Suppressor macrophage treated with lipopolysaccharide for 4 hours (primary cell): ENCODE measurements at places on chromosomes 13 and 19.

GRCh38 chr19:45200568-45200967 lies 22.0 kb downstream of the BLOC1S3 start:
- peak; percentile 48 for DNase-seq

GRCh38 chr13:110799246-110800236 lies 86.0 kb downstream of the ING1 start:
- peak; percentile 22 for DNase-seq

GRCh38 chr19:35828692-35829301 lies 16.2 kb upstream of the PRODH2 start:
- peak; percentile 53 for DNase-seq

- no peak for DNase-seq
Observed at GRCh38 chr13:31725841-31726240, 13.5 kb upstream of the RXFP2 start.

DNA sequence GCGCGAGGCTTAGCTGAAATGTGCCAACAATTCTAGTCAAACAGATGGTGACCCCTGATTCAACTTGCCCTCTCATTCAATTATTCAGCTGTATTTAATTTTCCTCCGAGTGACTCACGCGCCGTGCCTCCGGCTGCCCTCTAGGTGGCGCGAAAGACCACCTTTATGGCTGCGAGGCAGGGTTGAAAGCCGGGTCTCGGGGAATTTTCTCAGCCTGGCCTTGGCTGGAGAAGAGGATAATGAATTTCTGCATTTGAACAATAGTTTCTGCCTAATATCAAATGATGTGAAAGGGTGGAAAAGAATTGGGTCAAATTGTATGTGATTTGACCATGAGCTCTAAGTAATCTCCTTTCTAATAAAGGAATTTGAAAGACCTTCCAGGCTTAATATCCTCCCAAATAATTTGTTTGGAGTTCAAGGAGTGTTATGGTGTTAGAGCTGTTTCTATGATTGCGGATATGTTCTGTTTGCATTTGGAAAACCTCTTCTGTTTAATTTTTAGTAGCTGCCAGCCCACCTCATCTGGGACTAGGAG lies 310.9 kb downstream of the ZNF536 start:
- DNase-seq, result peak; percentile 67

DNA sequence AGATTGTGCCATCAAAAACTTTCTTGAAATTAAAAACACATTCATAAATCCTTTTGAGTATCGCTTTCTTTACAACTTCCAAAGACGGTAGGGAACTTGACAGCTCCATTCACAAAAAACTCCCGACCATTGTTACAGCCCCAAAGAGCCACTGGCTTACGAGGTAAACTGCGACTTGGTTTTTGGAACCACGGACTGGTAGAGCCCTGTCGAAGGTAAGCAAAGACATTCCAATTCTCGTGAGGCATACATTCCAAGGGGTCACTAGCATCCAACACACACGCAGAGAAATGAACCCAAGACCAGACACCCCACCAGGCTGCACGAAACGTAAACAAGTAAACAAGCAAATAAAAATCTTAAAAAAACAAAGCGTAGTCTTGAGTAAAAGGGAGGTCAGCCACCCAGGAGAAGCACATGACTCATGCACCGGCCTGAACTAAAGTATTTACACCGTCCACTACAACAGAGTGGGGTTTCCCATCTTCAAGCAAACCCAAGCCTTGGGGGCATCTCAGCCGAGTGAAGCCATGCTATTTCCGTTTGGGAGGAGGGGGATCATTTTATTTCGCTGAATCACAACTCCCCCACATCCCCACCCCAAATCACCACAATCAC lies 1.4 kb downstream of the BRD4 start:
- DNase-seq, result peak; percentile 44

DNA sequence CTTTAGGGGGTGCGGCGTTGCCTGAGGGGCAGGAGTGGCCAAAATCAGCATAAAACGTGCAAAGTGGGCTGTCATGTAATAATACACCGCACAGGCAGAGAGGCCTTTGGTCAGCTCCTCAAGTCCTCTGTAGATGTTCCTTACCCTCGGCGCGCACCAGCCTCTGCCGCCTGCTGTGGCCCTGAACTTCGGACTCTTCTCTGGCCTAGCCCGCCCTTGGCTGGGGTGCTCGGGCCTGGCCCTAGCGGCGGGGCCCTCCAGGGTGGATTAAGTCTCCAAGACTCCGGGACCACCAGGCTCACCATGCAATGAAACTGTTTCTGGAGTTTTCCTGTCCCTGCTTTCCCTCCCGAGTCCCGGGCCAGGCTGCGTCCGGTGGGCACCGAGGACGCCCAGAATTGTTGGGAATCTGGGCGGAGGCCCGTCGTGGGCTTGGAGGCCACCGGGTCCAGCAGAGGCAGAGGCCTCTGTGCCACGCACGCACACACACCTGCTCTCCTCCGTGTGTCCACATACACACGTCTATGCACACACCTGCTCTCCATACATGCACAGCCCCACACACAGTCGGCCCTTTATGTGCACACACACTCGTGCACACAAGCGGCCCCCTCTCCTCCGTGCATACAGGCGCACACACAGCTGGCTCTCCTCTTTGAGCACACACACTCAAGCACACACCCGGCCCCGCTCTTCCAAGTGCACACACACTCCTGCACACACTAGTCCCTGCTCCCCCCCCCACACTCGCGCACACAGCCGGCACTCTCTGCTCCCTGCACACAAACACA lies 1.5 kb upstream of the TFDP1 start:
- no peak for DNase-seq

DNA sequence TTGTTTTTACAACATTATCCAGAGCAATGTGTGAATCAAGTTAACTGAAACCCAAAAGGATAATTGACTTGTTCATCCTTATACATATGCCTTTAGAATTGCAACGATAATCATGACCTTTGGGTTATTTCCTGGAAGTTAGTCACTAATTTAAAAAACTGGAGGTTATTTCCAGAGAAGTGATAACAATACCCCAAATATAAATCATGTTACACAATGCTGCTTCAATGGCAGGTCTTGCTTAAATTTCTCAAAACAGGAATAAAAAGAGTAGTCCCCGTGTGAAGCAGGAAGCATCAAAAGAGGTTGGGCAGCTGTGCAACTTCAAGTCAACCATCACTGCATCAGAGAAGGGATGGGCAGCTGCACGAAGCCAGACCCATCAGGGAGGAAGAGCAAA lies 134.4 kb downstream of the EFNB2 start:
- no peak for DNase-seq

- DNase-seq, result peak; percentile 38
Observed at GRCh38 chr13:70568571-70568970, 460.3 kb upstream of the KLHL1 start.

DNA sequence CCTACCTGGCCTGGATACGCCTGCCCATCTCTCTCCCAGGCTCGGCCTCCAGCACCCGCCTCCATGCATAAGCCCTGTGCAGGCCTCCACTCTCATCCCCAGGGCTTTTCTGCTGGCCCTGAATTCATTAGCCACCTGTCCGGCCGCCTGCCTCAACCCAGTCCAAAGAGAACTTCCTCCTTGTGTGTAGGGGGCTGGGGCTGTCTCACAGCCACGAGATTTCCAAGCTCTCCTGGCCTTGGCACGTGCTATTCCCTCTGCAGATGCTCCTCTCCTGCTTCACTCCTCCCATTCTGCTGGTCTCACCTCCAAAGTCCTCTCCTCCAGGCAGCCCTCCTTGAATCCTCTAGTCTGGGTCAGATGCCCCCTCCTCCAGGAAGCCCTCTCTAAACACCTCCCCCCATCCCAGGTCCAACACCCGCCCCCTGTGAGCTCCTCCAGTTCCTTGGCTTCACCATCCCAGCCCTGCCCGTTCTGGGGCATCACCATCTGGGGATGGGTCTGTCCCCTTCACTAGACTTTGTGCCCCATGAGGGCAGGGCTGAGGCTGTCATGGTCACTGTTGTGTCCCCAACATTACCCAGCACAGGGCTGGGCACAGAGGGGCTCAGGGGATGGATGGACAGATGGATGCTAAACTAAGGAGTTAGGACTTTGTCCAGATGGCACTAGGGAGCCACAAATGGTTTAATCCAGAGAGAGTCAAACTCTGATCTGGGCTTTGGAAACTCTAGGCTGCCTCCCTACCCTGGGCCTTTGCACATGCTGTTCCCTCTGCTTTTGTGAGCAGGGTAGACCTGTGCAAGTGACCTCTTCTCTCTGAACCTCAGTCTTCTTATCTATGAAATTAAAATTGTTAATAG lies 14.8 kb downstream of the MEIS3 start:
- DNase-seq, result no peak

DNA sequence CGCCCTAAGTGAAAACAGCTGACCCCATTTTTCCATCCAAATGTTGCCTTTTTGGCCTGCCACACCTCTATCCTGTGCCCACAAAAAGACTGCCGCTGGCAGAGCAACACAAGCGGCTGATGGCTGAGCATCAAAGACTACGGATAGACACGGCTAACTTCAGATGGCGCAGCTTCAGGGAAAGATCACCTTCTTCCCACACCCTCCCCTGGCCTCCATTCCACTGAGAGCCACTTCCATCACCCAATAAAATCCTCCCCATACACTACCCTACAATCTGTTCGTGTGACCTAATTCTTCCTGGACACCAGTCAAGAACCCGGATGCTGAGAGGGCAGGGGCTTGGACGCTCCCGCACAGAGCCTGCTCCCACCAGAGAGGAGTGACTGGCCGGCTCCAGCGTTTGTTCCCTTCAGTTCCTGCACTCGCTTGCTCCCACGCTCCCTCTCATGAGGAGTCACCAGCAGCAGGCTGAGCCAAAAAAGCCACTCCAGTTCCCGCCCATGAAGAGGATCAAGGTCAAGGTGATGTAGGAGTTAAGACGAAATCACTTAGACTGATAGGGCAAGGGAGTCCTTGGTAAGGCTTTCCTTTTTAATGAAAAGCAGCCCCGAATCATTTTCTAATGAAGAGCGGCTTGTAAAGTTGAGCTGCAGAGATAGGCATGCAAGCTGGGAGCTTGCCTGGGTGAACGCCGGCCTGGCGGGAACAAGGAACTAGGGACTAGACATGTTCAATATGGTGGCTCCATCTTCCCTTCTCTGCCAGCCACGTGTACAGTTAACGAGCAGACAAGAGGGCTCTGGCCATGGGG lies 35.7 kb downstream of the TSKS start:
- no peak for DNase-seq

GRCh38 chr13:112795277-112795676 lies 105.4 kb downstream of the ATP11A start:
- DNase-seq, result no peak

- DNase-seq, result no peak
Observed at GRCh38 chr13:80341756-80342370, 937 bp upstream of the SPRY2 start.

- no peak for DNase-seq
Observed at GRCh38 chr19:6250024-6250615, 29.7 kb downstream of the MLLT1 start.
